Nephron progenitor cell (in vitro differentiated cells): ENCODE measurements at places on chromosomes 1 and 21.
A peak's percentile ranks its signal among the peaks of the same experiment; 100 is the strongest.

GRCh38 chr1:192581131-192581927 lies 5.8 kb downstream of the RGS1 start:
- no peak for DNase-seq

GRCh38 chr1:54134295-54134694 lies 18.5 kb downstream of the CDCP2 start:
- no peak for DNase-seq

DNA sequence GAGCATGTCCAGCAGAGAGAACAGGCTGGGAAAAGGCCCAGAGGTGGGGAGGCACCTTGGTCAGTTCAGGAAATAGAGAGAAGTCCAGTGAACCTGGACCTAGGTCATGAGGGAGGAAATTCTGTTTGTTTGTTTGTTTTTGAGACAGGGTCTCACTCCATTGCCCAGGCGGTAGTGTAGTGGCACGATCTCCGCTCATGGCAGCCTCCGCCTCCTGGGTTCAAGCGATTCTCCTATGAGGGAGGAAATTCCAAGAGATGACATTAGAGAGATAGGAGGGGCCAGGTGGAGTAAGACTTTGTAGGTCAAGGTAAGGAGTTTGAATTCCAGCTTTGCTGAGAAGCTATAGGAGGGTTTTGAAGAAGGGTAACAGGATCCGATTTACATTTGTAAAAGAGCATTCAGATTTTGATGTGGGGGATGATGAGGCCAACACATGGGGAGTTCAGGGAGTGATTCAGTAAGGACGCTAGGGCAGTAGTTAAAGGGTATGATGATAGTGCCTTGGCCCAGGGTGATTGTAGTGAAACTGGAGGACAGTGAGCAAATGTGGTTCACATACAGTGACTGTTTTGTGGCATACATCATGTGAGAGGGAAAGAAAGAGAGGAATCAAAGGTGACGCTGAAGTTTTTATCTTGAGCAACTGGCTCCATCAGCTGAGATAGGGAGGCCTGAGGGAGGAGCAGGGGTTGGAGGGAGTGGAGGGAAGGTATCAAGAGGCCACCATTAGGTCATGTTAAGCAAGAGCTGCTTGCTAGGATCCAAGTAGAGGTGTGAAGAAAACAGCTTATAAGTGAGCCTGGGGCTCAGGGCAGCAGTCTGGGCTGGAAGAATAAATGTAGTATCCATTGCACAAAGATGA lies 8.3 kb upstream of the TRABD2B start:
- no peak for DNase-seq

DNA sequence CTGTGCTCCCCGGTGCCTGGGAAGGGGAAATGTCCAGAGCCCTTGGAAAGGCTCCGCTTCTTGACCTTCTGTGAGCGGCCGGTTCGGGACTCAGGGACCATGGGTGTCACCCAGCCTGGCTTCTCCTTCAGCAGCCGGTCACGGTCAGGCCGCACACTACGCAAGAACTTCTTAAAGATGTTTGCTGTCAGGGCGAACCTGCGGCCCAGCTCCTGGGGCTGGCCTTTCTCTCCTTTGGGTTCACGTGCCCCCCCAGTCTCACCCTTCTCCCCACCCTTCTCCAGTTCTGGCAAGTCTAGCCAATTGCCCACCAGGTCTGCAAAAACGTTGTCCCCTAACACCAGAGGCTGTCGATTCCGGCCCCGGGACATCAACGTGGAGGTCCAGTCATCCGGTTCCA lies 12.1 kb downstream of the INKA2 start:
- no peak for DNase-seq

- DNase-seq, result no peak
These were observed 94.4 kb downstream of the SLC45A1 start for GRCh38 chr1:8412183-8412831.

- DNase-seq, result no peak
These were observed 57.8 kb downstream of the BCAR3 start for GRCh38 chr1:93623875-93624274.

DNA sequence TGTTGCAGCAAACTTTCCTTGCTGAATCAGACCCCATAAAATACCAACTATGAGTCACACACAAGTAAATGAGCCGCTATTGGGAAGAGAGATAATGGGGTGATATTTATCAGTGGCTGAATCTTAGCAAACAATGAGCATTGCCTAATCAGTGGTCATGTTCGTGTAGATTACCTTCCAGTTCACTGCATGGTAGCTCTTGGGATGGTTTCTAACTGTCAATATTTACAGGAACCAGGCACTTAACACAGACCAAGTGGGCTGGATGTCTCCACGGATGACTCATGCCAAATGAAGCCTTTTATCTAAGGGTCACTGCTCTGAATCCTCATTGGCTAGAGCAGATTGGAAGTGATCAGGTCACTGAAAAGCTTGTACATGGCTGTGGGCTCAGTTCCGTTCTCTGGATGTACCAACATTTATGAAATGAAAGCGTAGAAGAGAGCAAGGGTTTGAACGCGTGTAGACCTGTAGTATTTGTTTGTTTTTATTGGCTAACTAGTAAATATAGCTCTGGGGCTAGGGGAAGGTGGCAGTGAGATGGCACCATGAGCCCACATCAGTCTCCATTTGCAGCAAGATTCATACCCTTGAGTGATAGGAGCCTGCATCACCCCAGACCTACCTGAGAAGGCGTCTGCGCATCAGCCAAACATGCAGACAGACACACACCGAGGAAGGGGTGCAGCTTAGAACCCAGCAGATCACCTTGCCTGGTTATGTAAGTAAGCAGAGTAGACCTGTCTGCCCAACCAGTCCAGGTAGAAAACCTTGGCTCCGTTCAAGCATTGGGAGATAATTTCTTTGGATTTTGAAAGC lies 153.3 kb downstream of the TOMM20 start:
- no peak for DNase-seq

DNA sequence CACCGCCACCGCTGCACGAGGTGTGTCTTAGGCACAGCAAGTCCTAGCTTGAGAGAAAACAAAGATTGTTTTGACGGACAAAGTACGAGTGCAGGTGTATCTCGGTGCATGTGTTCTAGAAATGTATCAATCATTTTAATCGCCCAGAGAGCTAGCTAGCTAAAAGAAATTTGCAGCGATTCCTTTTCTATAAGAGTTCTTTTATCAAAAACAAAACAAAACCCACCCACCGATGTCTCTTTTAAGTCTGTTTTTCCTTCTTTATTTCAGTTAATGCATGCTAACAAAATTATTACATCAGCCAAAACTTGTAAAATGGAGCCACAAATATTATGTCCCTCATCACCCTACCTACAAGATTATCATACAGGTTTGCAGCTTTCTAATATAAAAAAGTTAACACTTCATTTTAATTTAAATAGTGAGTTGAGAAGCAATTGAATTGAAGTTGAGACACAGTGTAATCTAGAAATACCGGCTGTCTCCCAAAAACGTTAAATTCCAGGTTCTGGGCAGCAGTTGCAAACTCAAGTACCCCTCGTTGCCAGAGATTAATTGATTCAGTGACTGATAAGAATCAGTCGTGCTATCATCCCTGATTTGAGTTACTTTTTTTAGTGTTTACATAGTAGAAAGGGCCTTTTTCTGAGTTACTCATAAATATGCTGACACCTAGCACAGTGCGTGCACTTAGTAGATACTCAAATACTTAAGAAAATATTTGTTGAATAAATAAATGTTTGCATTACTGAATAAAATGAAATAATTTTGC lies 1.5 kb upstream of the SYDE2 start:
- DNase-seq, result no peak

- DNase-seq, result no peak
These were observed 58.9 kb downstream of the VPS26C start for GRCh38 chr21:37208056-37208721.

DNA sequence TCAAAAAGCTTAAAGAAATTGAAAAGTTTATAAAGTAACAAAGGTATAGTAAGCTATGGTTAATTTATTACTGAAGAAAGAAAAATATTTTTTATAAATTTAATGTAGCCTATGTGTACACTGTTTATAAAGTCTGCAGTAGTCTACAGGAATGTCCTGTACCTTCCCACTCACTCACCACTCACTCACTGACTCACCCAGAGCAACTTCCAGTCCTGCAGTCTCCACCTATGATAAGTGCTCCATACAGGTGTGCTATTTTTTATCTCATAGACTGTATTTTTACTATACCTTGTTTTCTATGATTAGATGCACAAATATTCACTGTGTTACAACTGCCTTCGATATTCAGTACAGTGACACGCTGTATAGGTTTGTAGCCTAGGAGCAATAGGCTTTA lies 106.6 kb downstream of the NR5A2 start:
- DNase-seq, result no peak

- peak; percentile 8 for DNase-seq
These were observed 314 bp downstream of the DPH5 start for GRCh38 chr1:101025283-101025656.

DNA sequence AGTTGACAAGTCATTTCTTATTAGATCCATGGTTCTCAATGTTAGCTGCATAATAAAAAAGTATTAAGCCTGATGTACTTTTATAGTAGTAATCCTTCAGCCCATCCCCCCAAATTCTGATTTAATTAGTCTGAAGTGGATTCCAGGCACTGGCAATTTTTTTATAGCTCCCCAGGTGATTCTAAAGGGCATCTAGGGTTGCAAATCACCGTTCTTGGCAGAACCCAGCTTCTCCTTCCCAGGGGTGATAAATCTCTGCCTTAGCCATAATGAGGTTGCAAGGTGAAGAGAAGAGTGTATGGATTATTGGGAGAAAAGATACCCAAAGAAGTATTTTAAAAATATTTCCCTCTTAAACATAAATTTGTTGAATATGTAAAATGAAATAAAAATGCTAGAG lies 43.0 kb upstream of the RXRG start:
- peak; percentile 20 for DNase-seq

DNA sequence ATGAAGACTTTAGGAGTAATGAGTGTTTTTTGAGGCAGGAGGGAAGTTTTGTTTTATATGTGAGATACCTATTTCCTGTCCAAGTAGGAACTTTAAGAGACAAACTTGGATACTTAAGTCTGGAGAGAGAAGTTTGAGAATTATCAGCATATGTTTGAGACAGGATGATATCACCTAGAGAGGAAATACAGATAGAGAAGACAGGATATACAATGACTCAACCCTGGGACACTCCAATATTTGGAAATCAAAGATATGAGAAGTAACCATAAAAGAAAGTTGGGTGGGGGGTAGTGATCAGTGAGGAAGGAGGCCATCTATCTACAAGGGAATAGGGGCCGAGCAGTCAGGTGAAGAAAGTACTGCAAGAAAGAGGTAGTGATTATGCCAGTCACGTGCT lies 6.5 kb downstream of the LCE7A start:
- no peak for DNase-seq

DNA sequence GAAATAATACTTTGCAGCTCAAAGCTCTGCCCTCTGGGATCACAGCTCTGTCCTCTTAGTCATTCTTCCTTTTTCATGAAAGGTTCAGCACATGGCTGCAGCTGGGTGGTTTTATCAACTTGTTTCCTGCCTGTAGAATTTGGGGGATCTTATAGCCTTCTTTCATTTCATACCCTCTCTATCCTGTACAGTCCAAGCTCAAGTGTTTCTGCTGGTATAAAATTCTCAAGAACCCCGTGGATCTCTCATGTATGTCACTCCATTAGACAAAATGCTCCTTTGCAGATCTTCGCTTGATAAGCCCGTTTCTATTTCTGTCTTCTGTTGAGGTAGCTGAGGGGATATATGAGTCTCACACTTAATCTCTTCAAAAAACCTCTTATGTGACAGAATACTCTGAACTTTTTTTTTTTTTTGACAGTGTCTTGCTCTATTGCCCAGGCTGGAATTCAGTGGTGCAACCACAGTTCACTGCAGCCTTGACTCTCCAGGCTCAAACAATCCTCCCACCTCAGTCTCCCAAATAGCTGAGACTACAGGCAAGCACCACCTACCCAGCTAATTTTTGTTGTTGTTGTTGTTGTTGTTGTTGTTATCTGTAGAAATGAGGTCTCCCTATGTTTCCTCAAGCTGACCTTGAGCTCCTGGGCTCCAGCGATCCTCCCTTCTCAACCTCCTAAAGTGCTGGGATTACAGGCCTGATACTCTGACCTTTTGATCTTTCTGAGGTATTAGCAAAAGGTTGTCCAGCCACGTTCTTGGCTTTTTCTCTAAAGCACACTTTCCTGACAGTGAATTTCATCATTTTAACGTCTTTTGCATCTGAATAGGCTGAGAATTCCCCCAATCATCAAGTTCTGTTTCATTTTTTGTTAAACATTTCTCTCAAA lies 24.6 kb upstream of the COL9A2 start:
- no peak for DNase-seq

DNA sequence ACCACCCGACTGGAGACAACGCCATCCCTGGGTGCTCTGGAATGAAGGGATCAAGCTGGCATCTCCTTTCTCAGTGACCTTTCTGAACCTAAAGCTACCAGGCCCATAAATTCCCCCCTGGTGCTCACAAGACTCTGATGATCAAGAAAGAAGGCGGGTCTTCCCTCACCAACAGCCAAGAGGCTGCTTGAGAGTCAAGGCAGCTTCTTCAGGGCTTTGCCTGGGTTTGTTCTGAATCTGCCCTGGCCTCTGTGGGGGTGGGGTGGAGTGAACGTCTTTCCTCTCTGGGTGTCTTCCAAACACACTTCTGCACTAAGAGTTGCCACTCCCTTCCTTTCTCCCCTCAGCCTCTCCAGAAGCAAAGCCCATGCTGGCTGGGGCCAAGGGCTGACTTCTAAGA lies 36.1 kb downstream of the CD247 start:
- DNase-seq, result no peak

GRCh38 chr1:81844477-81844876 lies 43.7 kb downstream of the ADGRL2 start:
- DNase-seq, result no peak

- no peak for DNase-seq
These were observed 38.7 kb downstream of the BCL9 start for GRCh38 chr1:147579934-147580537.

DNA sequence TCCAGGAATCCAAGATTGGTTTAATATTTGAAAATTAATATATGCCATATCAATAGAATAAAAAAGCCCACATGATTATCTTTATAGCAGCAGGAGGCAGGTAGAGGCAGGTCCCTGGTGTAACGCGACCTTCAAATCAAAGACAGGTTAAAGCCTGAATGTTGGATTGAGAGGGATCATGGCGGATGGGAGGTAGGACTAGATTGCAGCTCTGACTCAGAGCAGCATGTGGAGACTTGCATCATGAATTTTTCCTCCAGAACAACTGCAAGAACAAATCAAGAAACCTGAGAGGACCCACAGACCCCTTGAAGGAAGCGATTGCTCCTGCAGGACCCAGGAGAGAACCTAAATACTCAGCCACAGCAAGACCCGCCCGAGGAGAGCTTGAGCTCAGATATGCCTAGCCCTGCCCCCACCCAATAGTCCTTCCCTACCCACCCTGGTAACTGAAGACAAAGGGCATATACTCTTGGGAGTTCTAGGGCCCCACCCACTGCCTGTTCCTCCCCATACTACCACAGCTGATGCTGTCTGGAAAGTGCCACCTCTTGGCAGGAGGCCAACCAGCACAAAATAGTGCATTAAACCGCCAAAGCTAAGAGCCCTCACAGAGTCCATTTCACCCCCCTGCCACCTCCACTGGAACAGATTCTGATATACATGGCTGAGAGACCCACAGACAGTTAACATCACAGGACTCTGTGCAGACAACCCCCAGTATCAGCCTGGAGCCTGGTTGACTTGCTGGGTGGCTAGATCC lies 19.5 kb downstream of the S100B start:
- DNase-seq, result no peak
